CD4-positive, alpha-beta T cell treated with Interleukin-6 at 100 ng/mL for 8 hours (primary cell): ENCODE measurements at places on chromosomes 2 and 18.

DNA sequence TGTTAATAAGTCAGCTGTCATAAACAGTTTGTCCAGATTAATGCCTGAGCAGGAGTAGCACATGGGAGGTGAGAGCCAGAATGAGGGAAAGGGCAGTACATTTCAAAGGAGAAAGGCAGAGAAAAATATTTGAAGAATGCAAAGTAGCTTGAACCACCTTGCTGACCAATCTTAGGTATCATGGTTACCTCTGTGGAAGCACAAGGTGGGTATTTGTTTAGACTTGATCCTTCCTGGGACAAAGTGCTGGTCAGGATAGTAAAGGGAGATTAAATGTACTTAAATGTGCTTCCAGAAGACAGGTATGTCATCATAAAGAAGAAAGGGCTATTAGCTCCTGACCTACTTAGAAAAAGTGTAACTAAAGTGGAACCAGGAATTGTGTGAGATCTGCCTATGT lies 105.0 kb downstream of the LRRTM1 start:
- DNase-seq = no peak

DNA sequence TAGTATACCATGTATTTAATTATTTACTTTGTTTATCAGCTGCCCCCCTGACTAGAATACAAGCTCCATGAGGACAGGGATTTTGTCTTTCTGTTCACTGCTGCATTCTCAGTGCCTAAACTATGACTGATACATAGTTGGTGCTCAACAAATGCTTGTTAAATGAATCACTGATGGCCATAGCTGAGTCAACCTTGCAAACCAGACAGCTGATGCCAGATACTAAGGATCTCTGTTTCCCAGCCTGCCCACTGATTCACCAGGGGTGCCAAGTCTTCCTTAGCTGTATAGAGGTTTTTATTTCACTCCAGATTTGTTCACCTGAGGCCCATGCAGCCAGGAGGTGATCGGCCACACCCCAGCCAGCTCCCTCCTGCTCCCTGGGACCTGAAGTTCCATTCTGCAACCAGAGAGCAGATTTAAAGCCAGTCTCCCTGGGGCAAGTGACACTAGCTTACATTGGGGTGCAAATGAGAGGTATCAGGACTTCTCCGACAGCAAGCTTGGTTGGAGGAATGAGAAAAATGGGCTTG lies 92.2 kb downstream of the C1QL2 start:
- DNase-seq = no peak

DNA sequence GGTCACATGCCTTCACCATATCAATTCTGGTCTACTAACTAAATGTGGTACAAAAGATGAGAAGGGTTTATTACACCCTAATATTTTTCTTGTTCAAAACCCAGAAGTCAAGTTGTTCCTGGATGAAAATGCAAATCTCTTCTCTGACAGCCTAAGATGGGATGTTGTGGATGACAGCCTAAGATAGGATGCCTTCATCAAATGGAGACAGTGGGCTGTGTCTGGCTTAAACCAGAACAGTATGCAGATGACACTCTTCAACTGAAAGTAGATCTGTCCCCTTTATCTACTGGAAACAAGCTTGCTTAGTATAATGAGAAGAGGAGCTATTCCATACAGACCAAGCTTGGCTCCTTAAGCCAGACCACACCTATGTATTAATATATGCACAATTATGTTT lies 17.7 kb downstream of the NXPH2 start:
- DNase-seq = no peak

DNA sequence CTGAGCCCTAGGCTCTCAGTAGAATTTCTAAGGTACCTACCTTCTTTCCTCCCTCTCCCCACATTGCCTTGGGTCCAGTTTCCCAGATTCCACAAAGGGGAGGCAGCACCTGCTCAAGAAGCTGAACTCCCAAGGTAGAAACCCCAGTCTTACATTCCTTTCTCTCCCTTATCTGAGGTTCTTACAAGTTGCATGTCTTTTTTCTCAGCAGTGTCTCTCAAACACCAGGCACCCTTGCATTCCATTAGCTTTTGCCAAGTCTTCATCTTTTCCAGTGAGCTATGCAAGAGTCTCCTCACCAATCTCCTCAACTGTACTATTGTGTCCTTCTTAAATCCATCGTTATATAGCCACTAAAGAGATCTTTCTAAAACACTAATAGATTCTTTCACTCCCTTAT lies 4.1 kb upstream of the NT5C1B start:
- DNase-seq = no peak

DNA sequence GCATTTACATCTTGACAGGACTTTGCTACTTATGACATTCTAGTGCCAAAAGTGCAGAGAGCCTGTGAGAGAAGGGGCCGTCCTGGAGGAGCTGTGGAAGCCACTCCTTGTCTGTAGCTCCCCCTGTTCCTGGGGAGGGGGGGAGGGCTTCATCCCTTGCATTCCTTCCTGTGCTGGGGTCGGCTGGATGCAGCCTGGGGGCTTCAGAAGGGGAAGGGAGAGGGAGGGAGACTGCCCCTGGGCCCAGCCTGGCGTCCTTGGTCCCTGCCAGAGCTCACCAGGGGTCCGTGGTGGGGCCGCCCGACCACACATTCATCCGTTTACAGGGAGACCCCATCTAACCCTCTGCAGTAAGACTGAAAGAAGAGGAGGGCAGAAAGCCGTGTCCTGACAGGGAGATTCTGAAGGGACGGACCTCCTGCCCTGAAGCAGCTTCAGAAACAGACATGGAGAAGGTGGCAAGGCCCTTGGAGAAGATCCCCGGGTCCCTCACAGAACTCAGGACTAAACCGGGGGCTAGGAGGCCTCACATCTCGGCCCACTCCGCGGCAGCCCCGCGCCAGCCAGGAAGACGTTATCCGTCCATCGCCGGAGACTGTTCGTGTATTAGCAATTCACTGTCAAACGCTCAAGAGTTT lies 258.3 kb upstream of the SALL3 start:
- no peak for DNase-seq

DNA sequence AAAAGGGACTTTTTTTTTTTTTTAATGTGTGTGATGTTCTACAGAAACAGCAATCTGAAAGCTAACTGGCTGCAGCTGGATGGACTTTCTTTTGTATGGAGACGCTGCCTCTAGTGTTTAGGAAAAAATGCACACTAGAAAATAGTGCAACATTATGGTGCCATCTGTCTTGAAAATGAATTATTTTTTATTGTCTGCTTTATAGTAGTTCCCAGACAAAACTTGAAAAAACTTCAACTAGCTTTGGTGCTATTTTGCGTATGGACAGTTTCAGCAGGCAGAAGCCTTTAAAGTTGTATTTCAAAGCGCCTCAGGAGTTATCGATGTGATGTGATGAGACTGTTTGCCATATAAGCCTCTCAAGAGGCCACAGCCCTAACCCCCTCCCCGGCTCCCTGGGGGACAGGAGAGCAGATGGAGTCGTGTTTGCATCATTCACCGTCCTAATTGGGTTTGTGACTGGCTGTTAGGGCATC lies 86.9 kb downstream of the LTBP1 start:
- DNase-seq = no peak

DNA sequence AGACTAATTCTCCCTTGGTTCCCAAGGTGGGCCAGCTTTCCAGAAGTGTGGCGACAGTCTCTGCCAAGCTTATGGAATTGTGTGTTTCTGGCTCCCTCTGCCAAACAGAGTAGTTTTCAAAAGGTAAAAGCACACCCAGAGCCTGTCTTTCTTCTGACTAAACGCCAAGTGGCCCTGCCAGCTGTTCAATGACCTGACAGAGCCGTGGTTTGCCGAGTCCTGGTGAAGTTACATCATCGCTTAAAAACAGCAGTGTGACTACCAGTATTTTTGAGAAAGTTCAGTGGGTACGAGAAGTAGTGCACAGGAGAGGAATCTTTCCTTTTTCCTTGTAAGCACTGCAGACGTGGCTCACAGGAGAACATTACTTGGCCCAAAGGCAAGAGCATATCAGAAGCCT lies 1.9 kb downstream of the PER2 start:
- no peak for DNase-seq

DNA sequence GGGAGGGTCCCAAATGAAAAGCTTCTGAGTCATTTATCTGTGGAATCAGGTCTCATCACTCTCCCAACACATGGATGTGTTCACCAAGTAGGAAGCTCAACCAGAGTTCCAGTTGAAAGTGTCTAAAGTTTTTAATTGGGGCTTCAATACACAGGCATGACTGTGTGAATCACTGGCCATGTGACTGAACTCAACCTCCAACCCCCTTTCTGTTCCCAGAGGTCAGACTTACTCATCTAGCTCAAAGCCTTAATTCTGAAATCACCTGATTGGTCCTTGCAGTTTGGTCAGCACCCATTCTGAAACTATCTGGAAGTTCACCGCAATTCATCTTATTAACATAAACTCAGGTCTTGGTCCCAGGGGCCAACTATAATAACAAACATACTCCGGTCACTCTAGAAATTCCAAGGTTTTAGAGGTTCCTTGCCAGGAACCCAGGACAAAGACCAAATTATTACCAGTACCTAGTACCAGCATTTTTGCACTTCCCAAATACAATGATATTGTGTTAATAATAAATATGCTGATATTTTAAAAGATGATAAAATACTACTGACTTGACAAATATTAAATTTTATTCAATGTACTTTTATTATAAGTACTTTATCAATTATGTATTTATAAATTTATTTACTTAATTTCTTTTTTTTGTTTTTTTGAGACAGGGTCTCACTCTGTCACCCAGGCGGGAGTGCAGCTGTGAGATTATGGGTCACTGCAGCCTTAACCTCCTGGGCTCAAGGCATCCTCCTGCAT lies 10.7 kb upstream of the RBM45 start:
- DNase-seq = no peak
